HT-29 (cell line): ENCODE measurements at places on chromosomes 2 and 18. TPM values are rescaled to one million over a fixed set of nuclear protein-coding genes. Genes with fewer than 3 reads are reported as not detected.

- DNase-seq: no peak
Observed at GRCh38 chr2:224957540-224958461, 84.5 kb downstream of the DOCK10 start.

ACVR1C gene
- total RNA-seq: 0.03 TPM in 2 replicates

GRCh38 chr18:666177-666576 lies 8.7 kb downstream of the TYMS start:
- DNase-seq: no peak

CYP1B1 gene
- total RNA-seq: 13.5 and 17.7 TPM in 2 replicates

DNA sequence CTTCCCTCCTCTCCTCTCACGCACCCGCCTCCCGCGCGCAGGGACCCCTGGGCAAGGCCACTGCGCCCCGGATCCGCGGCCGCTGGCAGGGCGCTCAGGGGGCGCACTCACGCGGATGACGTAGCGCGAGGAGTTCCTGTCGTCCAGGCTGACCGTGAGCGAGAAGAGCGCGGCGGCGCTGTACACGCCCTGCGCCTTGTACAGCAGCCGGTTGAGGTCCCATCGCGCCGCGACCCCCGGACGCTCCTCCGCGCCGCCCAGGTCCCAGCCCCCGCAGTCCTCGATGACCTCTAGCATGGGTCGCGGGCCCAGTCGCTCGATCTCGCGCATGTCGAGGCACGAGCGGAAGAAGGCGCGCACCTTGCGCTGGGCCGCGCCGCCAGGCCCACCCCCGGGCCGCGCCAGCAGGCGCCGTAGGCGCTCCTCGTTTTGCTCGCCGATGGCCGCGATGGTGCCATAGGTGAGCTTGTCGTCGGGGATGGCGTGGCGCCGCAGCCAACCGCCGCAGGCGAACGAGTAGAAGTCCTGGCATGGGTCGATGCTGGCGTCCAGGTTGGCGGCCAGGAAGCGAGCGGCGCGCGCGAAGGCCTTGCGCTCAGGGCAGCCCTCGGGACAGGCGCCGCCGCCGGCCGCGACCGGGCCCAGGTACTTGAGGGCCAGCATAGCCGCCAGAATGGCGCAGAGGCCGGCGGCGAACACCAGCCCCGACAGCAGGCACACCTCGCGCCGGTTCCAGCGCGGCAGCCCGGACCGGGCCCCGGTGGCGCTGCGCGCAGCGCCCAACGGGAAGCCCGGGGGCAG lies 1.7 kb downstream of the ECEL1 start:
- DNase-seq: no peak

GRCh38 chr2:54599914-54600313 lies 123.5 kb upstream of the EML6 start:
- DNase-seq: no peak

DNA sequence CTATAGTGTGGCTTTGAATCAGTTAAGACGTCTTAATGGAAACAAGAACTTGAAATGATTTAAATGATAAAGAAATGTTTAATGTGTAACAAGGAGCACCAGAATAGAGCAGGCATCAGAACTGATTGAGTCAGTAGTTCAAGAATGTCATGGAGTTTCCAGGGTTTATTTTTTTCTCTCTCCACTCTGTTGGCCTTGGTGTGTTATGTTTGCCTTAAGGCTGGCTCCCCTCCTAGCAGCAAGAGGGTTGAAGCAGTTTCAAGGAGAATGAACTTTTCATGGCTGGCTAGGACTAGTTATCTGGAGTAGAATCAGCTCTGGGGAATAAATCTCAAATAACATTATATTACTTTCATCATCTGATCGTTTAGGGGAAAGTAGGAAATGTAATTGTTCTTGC lies 13.4 kb upstream of the GLS start:
- DNase-seq: no peak

FAM117B gene
- 6.5 and 9.9 TPM in 2 replicates for total RNA-seq

DNA sequence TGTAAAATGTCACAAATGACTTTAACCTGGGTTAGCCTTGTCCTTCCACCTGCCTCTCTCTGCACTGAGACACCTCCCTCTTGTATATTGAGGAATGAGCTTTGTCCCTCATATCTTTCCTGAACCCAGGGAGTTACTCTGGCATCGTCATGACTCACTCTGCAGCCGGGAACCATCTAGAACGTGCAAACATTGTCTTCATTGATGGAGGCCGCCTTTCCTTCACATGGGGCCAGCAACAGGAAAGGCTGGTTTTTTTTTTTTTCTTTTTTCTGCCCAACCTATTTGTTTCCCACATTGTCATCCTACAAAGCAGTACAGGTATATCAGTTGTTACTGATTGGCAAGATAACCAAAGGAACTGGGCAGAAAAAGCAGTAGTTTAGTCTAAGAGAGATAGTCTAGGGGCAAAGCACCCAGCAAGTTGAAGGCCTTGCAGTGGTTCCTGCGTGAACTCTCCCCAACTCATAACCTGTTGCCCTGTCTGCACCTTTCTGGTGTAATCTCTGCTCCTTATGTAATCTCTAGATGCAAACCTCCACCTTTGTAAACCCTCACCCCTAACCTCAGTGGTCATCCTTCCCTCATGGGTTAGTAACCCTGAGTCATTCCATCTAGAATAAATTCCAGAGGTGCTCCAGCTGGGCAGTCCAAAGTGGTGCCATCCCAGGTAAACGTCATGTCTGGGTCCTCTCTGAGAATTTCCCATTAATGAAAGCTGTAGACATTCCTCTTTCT lies 38.3 kb downstream of the SLC40A1 start:
- peak; percentile 96 for DNase-seq

BOK gene
- total RNA-seq: 50.4 and 54.8 TPM in 2 replicates

FTCDNL1 gene
- 0.69 TPM in 1 of 2 replicates, not detected in the other for total RNA-seq

GRCh38 chr2:180124273-180125139 lies 117.4 kb upstream of the CWC22 start:
- DNase-seq: peak; percentile 69

DNA sequence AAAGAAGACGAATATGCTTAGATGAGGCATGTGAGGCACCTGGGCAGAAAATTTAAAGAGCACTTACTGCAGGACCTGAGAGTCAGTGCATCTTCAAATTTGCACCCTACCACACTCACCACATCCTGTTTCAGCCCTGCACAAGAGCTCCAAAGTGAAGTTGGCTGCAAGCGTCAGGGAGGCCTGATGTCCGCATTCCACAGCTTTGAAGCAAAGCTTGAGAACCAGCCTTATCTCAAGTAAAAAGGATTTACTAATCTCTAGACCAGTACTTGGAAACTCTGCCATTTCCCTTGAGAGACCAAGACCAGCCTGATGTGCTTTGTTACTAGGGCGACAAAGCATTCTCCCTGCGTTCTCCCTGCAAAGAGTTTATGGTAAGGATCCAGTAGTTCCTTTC lies 3.4 kb upstream of the ASNSD1 start:
- no peak for DNase-seq

GRCh38 chr2:165587335-165587938 lies 117.9 kb downstream of the CSRNP3 start:
- DNase-seq: no peak

FBXO15 gene
- not detected in 2 replicates for total RNA-seq

- no peak for DNase-seq
Observed at GRCh38 chr2:11375689-11376027, 31.2 kb upstream of the ROCK2 start.

SLC35F6 gene
- 24.3 and 27.5 TPM in 2 replicates for total RNA-seq

DNA sequence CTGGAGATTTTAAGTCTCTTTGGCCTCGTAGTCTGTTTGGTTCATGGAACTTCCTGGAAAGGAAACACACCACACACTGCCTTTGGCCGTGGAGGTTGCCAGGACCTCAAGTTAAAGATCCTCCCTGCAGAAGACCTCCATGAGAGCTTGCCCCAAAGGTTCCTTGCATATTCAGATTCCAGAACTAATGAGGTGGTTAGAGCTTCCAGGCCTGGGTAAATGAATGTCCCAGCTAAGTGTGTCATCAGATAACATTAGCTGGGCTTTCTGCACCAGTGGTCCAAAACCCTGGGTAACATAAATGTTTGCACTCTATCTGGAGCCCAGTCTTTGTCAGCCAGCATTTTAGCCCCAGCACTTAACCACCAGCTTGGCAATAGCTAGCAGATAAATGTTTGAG lies 122.1 kb upstream of the EML6 start:
- DNase-seq: no peak

DNA sequence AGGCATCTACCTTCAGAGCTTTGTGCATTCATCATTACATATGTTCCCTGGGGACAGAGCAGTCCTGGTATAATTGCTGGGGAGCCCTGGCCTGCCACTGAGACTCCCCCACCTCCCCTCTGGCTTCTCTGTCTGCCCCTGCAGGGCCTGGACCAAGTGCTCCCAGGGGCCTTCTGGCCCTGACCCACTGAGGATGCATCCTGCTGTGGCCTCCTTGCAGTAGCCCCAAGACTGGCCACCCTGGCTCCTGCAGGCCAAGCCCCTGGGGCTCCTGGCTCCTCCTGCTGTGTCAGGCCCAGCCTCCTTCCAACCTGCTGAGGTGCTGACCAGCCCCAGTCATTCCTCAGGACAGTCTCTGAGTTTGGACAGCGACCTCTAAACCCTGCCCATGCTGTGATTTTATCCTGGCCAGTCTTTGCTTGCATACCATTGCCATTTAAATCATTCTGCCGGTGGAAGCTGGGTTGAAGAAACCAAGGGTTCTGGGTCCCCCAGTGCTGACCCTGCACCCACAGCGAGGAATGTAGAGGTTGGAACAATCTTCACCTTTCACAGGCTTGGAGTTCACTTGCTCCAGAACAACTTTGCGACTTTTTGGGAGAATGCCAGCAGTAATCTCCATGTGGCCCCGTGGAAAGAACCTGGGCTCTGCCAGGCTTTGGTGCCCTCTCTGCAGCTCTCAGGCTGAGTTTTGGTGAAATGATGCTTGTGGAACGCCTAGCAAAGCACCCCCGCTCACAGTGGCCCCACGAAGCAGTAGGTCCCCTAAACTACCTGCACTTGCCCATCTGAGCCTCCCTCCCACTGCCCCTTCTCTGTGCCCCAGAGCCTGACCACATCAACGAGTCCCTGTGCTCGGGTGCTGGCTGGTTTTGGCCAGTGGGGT lies 167.3 kb upstream of the GLI2 start:
- DNase-seq: no peak

GRCh38 chr2:25323042-25323514 lies 18.6 kb downstream of the DNMT3A start:
- no peak for DNase-seq

DNA sequence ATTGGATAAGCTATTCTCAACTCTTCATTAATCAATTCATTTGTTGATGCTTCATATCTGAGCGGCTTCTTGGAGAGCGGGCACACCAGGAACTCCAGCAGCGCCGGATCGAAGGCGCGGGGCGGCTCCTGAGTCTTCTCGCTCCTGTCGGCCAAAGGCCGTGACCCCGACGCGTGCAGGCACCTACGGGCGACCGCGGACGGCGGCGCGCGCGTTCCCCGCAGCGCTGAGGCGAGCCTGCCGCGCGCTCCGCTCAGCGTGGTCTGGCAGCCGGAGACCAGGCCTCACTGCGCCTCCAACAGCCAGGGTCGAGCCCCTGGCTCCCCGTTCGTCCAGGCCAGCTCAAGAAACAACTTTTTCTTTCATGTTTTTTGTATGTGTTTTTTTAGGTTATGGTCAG lies 97.5 kb downstream of the ICA1L start:
- DNase-seq: no peak

POMC gene
- not detected in 2 replicates for total RNA-seq

GRCh38 chr2:207138627-207139297 lies 27.0 kb downstream of the KLF7 start:
- no peak for DNase-seq

ATP6V1B1 gene
- total RNA-seq: 32.8 and 43.9 TPM in 2 replicates

- no peak for DNase-seq
Observed at GRCh38 chr2:28838971-28839370, 28.3 kb downstream of the SPDYA start.

- no peak for DNase-seq
Observed at GRCh38 chr2:167863377-167863776, 384.0 kb downstream of the STK39 start.

ARHGAP15 gene
- not detected in 2 replicates for total RNA-seq

DNA sequence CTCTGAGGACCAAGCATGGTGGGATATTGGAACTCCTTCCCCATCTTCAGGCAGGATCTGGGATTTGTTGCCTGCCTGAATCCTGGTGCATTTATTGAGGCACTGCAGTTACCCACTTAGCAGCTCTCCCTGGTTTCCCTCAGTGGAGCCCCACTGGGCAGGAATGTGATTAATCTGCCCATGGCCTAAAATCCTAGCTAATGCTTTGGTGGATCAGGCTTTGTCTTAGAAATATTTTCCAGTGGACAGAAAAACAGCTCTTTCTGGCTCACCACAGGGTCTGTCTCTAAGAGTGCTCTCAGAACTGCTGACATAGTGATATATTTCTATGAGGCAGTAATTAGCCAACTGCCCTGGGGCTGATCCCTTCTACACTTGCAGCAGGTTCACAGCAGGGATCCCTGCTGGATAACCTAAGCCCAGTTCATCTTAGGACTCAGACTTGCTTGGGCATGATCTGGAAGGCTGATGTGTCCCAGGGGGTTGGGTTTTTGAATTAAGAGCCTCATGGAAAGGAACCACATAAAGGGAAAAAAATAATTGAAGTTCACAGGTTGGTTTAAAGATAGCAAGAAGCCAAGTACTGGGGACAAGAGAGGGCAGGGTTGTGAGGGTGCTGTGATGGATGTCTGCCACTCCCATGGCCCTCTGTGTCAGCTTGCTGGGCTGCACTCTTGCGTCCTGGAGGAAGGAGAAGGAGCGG lies 44.3 kb upstream of the ZDBF2 start:
- DNase-seq: no peak

MAIP1 gene
- total RNA-seq: 38.3 and 53.6 TPM in 2 replicates

DNA sequence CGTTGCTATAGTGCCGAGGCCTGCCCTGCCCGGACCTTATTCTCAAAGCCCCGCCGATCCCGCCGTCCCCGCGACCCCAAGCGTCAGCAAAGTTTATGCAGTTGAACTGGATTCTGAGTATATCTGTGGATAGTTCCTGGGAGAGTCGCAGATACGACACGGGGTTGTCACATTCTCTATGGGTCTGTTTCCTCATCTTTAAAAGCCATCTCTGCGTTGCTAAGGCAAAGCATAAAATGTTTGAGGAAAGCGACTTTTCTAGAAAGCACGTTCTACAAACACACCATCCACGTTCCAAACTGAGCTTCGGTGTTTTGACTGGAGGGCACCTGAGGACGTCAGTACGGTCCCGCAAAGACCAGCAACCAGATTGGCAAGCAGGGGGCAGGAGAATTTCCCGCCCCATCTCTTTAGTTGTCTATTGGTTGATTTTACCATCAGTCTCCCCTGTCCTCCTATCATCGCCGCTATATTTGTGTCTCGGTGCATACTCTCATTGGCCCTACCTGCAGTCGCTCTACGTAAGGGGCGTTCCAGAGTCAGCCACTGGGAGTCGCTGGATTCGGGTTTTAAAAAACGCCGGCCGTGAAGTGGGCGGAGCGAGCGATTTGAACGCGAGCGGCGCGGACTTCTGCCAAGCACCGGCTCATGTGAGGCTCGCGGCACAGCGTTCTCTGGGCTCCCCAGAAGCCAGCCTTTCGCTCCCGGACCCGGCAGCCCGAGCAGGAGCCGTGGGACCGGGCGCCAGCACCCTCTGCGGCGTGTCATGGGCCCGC lies at the start of gene CENPA:
CENPA (plus strand) TSS at position 626 of the 776 bp plus-strand sequence; CDS start at position 767, 141 bp downstream.
- DNase-seq: peak; percentile 99

GRCh38 chr2:51778806-51779205 lies 746.9 kb upstream of the NRXN1 start:
- no peak for DNase-seq

- DNase-seq: no peak
Observed at GRCh38 chr2:113309655-113310387, 31.1 kb upstream of the PAX8 start.

EXOC6B gene
- total RNA-seq: 0.89 and 6.3 TPM in 2 replicates

SKA1 gene
- total RNA-seq: 7.7 and 9.4 TPM in 2 replicates
